ENCODE measurements at places on chromosomes 11 and 22.

GRCh38 chr11:66971488-66971887 is 3.6 kb upstream of the C11orf86 start:
- no peak for DNase-seq

GRCh38 chr11:47592970-47593369 is 1.2 kb downstream of the C1QTNF4 start:
- no peak for DNase-seq

DNA sequence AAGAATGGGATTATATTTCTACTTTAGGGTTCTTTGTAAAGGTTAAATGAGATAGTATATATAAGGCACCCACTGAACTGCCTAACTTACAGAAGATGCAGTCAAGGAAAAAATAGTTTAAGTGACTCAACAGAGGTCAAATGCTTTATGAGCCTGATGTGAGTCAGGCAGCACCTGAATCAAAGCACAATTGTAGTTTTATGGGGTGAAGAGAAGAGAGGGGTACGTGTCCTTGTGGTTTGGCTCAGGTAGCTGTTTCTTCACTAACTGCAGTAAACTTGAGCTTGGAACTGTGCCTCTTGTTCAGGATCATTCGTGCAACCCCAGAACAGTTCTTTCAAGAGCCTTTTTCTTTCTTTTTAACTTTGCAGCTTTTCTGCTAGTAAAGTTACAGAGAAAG is 125.2 kb upstream of the SPON1 start:
- DNase-seq = no peak

DNA sequence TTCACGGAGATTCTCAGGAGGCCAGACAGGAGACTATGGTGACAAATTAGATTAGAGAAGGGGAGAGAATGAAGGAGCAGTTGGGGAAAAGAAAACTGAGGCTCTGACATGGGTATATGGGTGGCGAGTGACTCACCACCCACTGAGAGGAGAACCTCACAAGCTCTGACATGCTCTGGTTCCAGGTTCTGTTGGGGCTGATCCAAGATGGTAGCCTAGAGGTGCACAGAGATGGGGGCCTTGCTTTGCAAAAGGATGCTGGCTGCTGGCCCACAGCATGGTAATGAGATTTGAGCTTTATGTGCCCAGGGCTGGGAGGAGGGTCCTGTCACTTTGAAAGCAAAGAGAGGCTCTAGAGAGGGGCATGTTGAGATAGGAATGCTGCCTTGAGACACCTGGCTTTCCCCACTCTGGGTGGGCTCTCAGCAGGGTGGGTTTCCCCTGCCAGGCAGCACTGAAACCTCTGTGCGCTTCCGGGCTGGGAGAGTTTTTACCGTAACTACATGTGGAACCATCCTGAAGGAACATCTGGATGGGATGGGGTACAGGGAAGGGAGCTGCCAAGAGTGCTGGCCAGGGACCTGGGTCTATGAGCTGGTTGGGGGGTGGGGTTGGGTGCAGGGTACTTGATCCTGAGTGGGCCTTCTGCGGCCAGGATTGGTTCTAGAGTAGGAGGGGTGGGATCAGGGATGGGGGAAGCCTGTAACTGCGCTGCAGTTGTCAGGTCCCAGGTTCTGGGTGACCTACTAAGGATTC is 1.2 kb upstream of the GRK2 start:
- no peak for DNase-seq

DNA sequence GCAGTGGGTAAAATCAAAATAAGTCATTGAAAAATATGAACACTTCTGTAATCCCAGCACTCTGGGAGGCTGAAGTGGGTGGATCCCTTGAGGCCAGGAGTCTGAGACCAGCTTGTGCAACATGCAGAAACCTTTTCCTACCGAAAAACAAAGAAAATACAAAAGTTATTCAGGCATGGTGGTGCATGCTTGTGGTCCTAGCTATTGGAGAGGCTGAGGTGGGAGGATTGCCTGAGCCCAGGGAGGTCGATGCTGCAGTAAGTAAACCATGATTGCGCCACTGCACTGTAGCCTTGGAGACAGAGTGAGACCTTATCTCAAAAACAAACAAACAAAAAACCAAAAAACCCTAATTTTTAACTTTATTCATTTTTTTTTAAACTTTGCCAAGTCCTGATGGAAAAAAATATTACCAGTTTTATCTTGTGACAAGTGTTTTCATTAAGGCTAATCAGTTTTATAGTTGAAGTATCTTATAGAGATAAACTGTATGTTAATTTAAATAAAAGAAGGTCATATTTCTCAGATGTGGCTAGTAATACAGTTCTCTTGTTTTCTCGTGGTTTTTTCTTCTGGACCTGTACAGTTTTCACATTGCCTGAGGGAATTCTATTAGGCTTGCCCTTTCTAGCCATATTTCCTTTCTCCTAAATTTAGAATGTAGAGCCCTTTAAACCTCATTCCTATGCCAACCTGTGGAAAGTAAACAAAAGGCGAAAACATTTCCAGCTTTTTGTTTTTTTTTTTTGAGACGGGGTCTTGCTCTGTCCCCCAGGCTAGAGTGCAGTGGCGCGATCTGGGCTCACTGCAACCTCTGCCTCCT is 9.4 kb downstream of the HIPK3 start:
- DNase-seq = no peak

DNA sequence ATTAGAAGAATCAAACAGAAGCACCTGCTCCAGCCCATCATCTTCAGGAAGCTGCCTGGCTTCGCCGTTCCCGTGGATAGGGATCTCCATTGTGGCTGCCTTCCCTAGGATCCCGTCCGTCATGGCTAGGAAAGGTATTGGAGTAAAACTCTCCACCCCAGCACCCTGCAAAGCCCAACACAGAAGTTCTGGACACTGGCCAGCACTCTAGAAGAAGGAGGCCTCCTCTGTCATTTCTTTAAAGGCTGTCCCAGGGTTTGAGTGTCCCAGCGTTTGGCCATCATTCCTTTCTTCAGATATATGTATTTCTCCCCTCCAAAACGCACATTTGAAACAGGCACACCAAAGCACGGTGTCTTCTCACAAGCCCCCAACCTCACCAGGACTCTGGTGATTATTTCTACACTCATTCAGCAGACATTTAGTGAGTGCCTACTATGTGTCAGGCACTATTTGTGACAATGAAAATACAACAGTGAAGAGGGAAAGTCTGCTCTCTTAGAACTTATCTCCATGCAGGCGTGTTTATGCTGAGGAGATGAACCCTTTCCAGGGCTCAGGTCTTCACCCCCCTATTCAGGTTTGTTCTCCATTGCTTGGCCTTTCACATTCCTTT is 724 bp downstream of the ARFIP2 start:
- DNase-seq = no peak

DNA sequence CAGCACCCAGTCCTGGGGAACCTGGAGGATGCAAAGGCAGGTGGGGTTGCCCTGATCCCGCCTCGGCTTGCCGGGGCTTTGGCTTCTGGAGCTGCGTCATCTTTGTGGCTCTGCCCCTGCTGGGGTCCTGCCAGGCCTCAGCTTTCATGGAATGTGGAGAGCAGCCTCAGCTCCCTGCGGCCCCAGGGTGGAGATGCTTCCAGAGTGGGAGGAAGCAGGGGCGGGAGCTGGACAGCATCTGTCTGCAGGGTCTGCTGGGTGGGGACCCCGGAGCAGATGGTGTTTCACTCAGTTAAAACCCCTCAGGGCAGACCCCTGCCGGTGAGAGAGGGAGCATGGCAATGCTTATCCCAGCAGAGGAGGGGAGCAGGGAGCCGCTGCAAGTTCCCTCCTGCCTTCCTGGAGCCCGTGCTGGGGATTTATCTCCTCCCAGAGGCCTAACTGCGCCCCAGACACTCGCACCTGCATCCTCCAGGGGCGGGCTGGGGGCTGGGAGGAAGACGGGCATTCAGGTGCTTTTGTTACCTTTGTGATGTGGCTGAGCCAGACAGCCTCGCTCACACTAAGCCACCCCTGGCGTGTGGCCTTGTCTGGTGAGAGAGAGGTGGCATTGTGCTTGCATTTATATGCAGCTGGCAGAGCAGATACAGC is 15.7 kb downstream of the GRIK4 start:
- no peak for DNase-seq

- no peak for DNase-seq
These were observed 12.7 kb downstream of the MED15 start for GRCh38 chr22:20520093-20520511.

- DNase-seq = no peak
These were observed 656.3 kb downstream of the NTM start for GRCh38 chr11:132026746-132027145.
